Ovary (tissue), 10 donors: ENCODE measurements at places on chromosomes 11 and 22. TPM values are rescaled to one million over a fixed set of nuclear protein-coding genes. Genes with fewer than 3 reads are reported as not detected.

The OR8D1 gene
- total RNA-seq, result not detected

The OR52N2 gene
- not detected for total RNA-seq

The SRRD gene
- 7.3 TPM for total RNA-seq

The PRG3 gene
- not detected for total RNA-seq

The OR51B4 gene
- 0.25 TPM for total RNA-seq

The MAJIN gene
- total RNA-seq, result not detected

The BSCL2 gene
- 34.9 TPM for total RNA-seq

The FAM180B gene
- not detected for total RNA-seq

The MYO7A gene
- 4.3 TPM for total RNA-seq

The MB gene
- total RNA-seq, result not detected

The OR5B21 gene
- not detected for total RNA-seq

The C11orf42 gene
- total RNA-seq, result not detected

The LDLRAD3 gene
- total RNA-seq, result 20.9 TPM

The CNTN5 gene
- 1.1 TPM for total RNA-seq

The FAM227A gene
- 2.5 TPM for total RNA-seq

The DGCR6 gene
- total RNA-seq, result 0.90 TPM

The SH3BP1 gene
- total RNA-seq, result 11.0 TPM

The OR4A16 gene
- total RNA-seq, result not detected

The MRPL11 gene
- 53.5 TPM for total RNA-seq

The DERL3 gene
- 0.98 TPM for total RNA-seq

The CREB3L1 gene
- 2.6 TPM for total RNA-seq

The ART1 gene
- total RNA-seq, result 0.15 TPM

The TP53I11 gene
- 51.9 TPM for total RNA-seq

The LRRC74B gene
- not detected for total RNA-seq

The FGF3 gene
- not detected for total RNA-seq

The ARHGAP42 gene
- 7.6 TPM for total RNA-seq

The OR52N1 gene
- not detected for total RNA-seq

The C2CD2L gene
- total RNA-seq, result 4.4 TPM

The WNT7B gene
- 0.67 TPM for total RNA-seq

The GRAMD4 gene
- 40.4 TPM for total RNA-seq

The SMTNL1 gene
- not detected for total RNA-seq

The POU2AF2 gene
- total RNA-seq, result 0.24 TPM

The SLC22A6 gene
- total RNA-seq, result not detected

The MPEG1 gene
- 2.9 TPM for total RNA-seq

The OR6M1 gene
- total RNA-seq, result not detected
